ENCODE measurements at places on chromosomes 4 and X.

DNA sequence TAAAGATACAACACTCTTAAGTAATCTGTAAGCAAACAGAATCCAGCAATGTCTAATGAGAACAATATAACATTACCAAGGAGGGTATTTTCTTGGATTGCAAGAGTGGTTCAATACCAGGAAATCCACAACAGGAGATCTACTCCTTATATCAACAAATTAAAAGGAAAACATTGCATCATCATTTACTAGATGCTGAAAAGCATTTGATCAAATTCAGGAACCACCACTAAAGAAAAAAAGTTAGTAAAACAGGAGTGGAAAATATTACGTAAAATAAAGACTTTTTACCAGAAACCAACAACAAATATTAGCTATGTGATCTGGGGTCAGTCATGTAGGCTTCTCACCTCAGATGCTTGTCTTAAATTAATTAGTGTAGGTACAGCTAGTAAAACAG is 66.8 kb upstream of the MAB21L2 start:
- H3K27ac ChIP-seq = no peak overlapping the region
- no peak for DNase-seq
- no peaks in the 10 kb centered on the region for H3K36me3 ChIP-seq
- H3K4me3 ChIP-seq = no peak overlapping the region

GRCh38 chr4:7253341-7253700 is 61.0 kb downstream of the SORCS2 start:
- no peak overlapping the region for H3K4me3 ChIP-seq
- no peaks in the 10 kb centered on the region for H3K27me3 ChIP-seq
- H3K27ac ChIP-seq = no peak overlapping the region
- no peak for DNase-seq
- H3K4me1 ChIP-seq = peaks cover 5% of the 10 kb centered on the region

GRCh38 chr4:157303471-157303960 is 83.0 kb downstream of the GRIA2 start:
- H3K4me1 ChIP-seq = no peaks in the 10 kb centered on the region
- DNase-seq = no peak
- H3K4me3 ChIP-seq = no peak overlapping the region

DNA sequence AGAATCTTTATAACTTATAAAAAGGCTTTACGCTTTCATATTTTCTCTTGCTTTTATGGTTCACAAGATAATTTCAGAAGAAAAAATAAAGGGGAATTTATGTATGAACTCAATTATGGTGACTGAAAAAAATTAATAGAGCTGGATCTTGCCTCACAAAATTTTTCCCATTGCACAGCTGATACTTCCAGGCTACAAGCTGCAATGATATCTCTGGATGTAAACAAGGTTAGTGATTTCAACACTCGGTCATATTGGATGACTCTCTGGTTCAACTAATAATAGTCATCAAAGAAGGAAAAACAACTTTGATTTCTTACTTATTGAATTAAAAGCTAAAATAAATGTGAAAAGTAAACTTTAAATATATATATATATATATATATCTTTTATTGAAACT is 868.0 kb downstream of the FAT4 start:
- no peak overlapping the region for H3K4me3 ChIP-seq
- H3K36me3 ChIP-seq = no peaks in the 10 kb centered on the region
- no peak overlapping the region for H3K27ac ChIP-seq
- H3K4me1 ChIP-seq = no peaks in the 10 kb centered on the region

DNA sequence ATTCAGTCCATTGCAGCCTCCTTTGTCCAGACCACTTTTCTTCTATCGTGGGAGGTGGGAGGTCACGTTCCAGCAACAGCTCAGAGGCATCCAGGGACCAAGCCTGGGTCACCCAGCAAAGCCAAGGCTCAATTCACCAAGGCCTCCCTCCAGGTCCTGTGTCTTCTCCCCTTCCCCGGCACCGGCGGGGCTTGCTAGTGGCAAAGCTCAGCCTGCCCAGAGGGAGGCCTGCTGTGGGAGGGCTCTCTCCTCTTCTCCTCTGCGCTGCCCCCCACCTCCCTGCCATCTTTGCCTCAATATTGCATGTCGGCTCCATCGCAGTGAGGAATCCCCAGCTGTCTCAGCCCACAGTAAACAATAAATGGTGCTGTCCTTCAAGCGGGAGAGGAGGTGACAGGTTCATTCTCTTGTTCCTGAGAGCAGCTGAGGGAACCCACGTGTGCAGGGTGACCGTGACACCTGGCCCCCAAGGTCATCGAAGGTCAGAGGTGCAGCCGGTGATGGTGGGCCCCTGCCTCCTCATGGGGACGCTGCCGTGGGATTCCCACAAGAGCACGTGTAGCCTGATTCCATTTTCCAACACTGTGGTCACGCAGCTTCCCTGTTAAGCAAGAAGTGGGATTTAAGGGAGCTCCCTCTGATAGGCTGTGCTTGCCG is 111.5 kb upstream of the PSAPL1 start:
- H3K27ac ChIP-seq = peak overlapping the region; percentile 57
- H3K36me3 ChIP-seq = no peaks in the 10 kb centered on the region
- H3K4me3 ChIP-seq = no peak overlapping the region
- no peaks in the 10 kb centered on the region for H3K27me3 ChIP-seq

DNA sequence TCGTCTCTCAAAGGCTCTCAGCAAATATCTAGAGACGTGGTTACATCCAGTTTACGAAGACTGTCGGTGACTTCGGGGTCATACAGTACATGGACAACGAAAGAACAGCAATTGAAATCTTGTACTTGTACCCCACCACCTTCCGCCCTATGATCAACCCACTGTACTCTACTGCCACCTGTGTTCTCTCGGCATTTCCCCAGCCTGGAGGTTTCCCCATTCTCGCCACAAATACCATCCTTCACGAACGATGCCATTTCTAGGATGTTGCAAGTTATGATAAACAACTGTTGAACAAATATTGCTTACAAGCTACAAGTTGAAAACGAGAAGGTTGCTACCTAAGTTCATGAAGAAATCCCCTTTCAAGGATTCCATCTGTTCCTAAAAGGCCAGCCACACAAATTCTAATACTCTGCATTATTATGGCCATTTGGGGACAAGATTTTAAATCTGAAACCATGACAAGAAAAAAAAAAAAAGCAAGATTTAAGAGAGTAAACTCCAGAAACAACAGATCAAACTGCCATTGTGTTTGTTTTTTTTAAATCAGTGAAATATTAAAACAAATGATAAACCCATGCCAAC is 1.6 kb downstream of the APBB2 start:
- H3K4me1 ChIP-seq = peaks cover 42% of the 10 kb centered on the region
- peaks cover 22% of the 10 kb centered on the region for H3K27me3 ChIP-seq
- DNase-seq = no peak
- H3K4me3 ChIP-seq = peak overlapping the region; percentile 90
- no peaks in the 10 kb centered on the region for H3K36me3 ChIP-seq

Data from neural crest cell (in vitro differentiated cells).